Karpas-422 (cell line): ENCODE measurements at places on chromosomes 2 and 18. TPM values are rescaled to one million over a fixed set of nuclear protein-coding genes. Genes with fewer than 3 reads are reported as not detected.

DNA sequence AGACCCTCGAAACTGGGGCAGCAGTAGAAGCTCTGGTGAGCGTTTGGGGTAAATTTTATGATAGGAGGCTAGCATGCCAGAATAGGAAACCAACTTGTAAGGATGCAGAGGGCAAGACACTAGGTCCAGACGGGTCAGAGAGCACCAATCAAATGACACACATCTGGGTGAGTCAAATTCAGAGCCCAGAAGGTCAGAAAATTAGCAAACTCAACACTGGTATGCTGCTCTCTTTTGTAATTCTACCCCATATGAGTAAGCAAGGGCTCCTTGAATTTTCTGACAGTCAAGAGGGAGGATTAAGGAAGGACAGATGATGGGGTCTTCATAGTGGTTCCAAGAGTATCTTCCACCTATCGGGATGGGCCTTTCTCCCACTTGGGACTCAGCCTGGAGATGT, 209.8 kb downstream of the BCL2 start:
- no peak for DNase-seq

DNA sequence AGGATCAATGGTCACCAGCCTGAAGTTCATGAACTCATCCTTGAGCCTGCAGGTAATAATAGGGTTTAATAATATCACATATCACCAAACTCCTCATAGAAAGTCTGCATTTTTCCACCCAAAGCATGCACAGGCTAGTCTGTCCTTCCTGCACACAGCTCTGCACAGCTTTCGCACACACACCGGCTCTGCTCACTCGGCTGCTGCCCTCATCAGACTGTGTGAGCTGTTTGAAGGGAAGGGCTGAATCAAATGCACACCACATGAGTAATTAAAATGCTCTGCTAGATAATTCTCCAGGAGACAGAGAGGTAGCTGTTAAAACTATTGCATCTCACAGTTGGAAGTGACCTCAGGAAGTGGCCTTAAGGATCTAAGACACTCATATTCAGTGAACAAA, 108.4 kb upstream of the YPEL5 start:
- no peak for DNase-seq

Gene NIF3L1
- 28.6 and 71.4 TPM in 2 replicates for total RNA-seq

Gene TXNDC9
- total RNA-seq: 19.0 and 57.2 TPM in 2 replicates

GRCh38 chr18:40760251-40760650, 1194.8 kb upstream of the PIK3C3 start:
- no peak for DNase-seq

Gene CCBE1
- total RNA-seq: not detected in 2 replicates

Gene SP140L
- 17.0 and 17.5 TPM in 2 replicates for total RNA-seq

Gene SGPP2
- total RNA-seq: not detected in 2 replicates
